ENCODE measurements at places on chromosomes 7 and 10.
A peak's percentile ranks its signal among the peaks of the same experiment; 100 is the strongest.

DNA sequence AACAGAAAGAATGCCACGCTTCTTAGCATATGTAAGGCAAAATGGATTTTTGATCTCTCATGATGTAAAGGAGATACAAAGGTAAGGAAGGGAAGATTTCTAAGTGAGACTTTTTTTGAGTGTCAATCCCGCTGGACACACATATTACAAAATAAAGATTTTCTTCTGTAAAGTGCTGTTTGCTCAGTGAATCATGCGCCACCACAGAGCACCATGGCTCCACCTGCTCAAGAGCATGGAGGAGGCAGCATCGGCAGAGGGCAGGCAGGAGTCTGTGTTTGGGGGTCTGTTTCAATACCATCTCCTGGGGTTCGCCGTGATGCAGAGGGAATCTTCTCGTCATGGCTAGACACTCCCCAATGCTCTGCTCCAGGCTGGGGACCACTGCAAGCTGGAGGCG is 83.5 kb downstream of the ALOX5 start:
- no peak for DNase-seq

DNA sequence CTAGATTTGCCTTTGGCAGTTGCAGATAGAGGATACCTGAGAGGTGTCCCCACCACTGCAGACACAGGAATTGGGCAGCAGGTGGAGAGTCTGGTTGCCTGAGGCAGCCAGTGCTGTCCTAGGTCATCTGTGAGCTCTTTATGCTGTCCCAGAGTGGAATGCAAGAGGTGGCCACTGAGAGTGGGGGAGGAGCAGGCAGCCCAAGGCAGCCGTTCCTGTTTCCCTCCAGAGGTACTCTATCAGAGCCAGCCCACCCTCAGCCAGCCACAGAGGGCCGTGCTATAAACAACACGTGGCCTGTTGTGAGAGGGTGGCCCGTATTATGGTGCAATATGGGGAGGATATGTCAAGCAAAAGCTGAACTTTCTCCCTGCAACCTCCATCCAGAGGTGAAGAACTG is 8.5 kb downstream of the LRRC18 start:
- no peak for DNase-seq

GRCh38 chr10:51744235-51745000 is 45.0 kb upstream of the CSTF2T start:
- DNase-seq, result no peak

- DNase-seq, result no peak
Measured at GRCh38 chr10:70221030-70221429, 12.2 kb downstream of the PPA1 start.

GRCh38 chr10:29925771-29926692 is 133.4 kb downstream of the JCAD start:
- no peak for DNase-seq

DNA sequence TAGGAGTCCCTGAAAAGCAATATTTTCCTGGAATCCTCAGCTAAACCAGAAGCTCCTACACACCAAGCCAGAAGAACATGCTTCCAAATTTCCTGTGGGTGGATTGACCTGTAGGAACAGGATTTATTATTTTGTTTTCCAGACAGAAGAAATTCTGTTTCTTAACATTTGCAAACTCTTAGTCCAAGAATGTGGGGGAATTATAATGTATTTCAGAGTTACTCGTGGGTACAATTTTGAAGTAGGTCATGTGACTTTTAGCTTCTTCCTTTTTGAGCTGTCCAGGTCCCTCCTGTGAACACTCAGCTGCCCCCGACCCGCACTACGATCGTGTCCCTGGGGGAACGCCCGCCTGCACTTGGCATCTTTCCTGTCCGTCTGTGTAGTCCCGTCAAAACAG is 27.7 kb upstream of the VIPR2 start:
- DNase-seq, result no peak

DNA sequence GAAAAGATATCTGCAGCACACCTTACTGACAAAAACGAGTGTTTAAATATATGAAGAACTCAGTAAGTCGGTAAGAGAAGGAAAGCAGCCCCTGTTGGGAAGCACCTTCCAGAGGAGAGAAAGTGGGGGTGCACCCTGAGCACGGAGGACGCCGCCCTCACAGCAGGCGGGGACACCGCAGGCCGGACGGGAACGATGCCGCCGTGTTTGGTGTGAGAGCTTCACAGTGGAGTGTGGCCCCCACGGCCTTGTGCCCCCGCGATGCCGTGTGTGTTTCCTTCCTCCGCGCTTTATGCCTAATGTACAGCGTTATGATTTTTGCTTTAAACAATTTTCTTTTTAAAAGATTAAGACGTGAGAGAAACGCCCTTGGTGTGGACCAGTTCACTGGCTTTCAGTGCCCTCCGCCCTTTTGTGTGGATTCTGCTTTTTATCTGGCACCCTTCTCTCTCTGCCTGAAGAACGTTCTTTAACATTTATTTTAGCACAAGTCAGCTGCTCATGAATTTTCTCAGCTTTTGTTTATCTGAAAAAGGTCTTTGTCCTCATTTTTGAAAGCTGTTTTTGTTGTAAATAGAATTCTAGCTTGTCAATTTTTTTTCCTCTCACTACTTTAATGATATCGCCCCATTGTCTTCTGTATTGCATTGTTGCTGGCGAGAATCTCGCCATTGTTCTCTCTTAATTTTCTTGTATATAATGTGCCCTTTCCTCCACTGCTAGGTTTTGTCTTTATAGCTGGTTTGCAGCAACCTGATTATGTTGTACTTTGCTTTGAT is 110.7 kb downstream of the INPP5A start:
- no peak for DNase-seq

DNA sequence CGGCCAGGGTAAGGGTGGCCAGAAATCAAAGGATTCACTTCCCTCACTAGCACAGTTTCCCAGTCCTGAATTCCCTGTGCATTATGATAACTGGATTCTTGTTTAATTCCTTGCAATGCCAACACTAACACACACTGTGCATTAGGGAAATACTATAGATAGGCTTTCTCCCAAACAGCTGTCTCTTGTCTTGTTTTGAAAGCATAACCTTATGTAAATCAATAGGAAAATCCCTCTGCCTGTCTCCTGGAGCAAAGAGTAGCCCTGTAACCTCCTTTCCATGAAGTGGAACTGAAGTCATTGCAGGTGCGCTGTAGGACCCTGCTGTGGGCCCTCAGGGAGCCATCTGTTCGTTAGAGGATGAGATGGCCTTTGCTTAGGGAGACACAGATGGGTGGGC is 82.8 kb upstream of the FAM171A1 start:
- no peak for DNase-seq

DNA sequence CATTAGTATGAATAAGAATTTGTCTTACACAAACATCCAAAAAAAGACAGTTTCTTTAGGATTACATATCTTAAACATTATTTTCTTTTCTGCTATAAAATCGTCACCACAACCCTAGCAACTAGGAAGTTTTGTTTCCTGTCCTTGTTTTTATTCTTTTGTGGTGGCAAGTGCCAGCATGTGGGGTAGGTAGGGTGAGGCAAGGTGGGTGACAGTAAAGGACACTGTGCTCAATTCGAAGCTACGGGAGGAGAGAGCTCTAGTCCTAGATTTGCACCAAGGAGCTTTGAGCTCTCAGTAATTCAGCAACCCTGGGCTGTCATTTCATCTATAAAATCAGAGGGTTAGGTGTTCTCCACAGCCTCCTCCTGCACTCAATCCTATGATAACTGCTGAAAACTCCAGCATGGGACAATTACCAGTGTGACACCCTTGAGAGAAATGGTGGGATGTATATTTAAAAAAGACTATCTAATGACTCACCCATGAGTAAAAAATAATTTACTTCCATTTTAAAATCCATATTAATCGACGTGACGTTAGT is 187.1 kb downstream of the FAM107B start:
- DNase-seq, result no peak

DNA sequence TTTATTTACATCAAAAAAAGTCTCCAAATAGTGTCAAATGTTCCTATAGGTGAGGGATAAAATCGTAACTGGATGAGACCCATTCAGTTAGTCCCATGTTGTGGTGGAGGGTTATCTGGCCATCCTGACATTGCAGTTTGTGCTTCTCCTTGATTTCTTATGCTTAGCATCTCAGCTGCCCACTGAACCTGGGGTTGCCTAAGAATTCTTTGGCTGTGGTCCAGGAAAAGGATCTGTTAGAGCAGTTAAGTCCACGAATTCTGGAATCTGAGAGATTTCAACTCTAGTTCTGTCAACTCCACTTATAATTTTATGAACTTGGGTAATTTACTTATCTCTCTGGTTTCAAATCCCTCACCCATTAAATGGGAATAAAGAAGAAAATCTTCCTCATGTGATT is 1673.4 kb downstream of the REEP3 start:
- DNase-seq, result no peak

DNA sequence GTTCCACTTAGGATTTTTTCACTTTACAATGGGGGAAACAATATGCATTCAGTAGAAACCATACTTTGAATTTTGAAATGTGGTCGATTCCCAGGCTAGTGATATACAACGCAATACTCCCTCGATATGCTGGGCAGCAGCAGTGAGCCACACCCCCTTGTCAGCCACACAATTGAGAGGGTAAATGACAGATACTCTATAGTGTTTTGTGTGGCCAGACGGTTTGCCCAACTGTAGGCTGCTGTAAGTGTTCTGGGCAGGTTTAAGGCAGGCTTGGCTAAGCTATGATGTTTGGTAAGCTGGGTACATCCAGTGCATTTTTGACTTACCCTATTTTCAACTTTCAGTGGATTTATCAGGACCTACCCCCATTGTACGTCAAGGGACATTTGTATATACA is 169.6 kb upstream of the KIAA1217 start:
- DNase-seq, result no peak

GRCh38 chr10:69328380-69328735 is 50.1 kb downstream of the HK1 start:
- DNase-seq, result no peak

DNA sequence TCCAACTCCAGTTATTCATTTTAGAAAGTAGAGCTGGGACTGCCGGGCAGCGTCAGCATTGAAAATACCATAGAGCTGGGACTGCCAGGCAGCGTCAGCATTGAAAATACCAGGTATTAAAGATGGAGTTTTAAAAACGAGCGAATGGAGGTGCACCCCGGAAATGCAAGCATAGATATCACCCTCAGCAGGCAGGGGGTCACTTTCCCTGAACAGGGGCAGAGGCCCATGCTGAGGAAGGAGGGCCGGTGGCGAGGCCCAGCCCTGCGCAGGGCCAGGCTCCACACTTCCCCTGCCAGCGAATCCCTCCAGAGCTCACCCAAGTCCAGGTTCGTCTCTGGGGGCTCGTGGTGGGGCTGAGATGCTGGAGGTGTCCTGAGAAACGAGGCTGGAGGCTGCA is 84.8 kb upstream of the DIP2C start:
- DNase-seq, result no peak

GRCh38 chr10:69515699-69516259 is 57.4 kb downstream of the NEUROG3 start:
- peak; percentile 71 for DNase-seq

DNA sequence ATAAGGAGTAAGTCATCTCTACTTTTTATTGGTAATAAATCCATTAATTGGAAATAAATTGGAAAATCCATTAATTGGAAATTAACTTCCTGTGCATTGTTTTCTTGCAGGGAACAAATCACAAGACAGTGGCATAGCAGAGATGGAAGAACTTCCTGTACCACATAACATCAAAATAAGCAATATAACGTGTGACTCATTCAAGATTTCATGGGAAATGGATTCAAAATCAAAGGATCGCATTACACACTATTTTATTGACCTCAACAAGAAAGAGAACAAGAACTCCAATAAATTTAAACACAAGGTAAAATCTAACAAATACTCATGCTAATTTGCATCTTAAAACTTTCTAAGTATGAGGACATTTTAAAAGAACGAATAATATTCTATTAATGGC is 57.8 kb downstream of the PHYHIPL start:
- no peak for DNase-seq

DNA sequence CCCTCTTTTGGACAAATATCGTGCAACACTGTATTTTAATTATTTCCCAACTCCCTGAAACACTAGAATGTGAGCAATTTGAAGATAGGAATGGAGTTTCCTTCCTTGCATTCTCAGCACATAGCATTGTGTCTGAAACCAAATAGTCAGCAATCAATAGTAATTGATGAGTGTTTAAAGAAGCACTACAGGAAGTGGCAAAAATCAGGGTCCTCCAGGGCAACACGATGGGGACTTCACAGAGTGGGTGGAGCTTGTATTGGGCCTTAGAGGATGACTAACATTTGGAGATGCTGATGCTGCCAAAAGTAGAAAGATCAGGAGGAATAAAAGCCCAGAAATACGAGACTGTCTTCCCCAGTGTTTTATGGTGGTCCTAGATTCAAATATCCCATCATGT is 94.9 kb downstream of the NPSR1 start:
- DNase-seq, result no peak

DNA sequence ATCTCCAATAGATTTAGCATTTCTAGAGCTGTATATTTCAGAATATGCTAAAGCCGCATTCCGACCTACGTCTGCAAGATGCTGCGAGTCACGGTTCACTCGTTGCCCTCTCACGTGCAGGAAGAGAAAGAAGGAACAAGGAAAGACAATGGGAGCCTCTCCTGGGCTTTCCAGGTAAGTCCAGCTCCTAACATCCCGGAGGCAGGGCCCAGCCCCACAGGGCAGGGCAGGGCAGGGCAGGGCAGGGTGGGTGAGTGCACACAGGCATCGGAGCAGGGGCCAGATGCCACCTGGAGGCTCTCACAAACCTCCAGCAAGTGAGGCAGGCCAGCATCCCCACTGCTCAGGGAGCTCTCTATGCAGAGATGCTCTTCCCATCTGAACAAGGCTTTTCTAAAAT is 50.8 kb downstream of the VOPP1 start:
- DNase-seq, result no peak

GRCh38 chr10:93384006-93384405 is 98.1 kb downstream of the MYOF start:
- no peak for DNase-seq

DNA sequence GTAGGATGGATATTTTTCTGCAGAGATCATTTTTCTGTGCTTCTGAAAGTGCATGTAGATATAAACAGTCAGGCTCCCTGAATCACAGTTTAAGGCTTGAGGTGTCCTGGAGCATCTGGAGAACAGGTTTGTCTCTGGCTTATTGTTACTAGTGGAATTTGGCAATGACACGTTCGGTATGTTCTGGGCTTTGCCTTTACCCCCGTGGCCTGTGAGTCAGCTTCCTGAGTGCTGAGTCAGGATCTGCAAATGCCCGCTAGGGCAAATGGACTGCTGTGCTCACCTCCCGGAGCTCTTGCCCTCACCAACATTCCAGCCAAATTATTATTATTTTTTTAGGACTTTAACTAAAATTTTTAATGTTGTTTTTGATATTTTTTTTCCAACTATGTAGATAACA is 192.5 kb upstream of the PRSS1 start:
- DNase-seq, result no peak

GRCh38 chr10:26881600-26882331 is 21.0 kb upstream of the ABI1 start:
- no peak for DNase-seq

GRCh38 chr7:128123291-128124037 is 92.2 kb upstream of the LRRC4 start:
- DNase-seq, result no peak

Measured in GM12891 (cell line).